Stimulated activated CD8-positive, alpha-beta memory T cell treated with anti-CD3 and anti-CD28 coated beads, Interleukin-4, amount 100 ng/mL, for 1 hour (primary cell): ENCODE measurements at places on chromosomes 3 and 15.

- no peak for DNase-seq
Observed at GRCh38 chr3:42691816-42692666, 6.7 kb downstream of the KLHL40 start.

GRCh38 chr3:7340795-7341194 lies 479.9 kb downstream of the GRM7 start:
- no peak for DNase-seq

DNA sequence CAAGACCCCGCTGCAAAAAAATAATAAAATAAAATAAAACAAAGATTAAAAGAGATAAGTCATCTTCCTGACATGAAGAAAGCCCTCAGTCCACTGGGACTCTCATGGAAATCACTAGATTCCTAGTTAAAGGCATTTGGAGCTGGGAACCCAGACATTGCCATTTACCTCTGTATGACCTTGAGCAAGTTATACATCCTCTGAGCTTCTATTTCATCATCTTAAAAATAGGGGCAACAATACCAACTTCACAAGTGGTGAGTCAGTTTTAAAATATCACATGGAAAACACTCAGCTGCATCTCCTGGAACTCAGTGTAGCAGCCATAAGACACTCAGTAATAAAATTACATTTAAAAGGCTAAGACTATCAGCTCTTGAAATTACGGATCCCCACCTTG lies 334.8 kb downstream of the ERC2 start:
- no peak for DNase-seq

DNA sequence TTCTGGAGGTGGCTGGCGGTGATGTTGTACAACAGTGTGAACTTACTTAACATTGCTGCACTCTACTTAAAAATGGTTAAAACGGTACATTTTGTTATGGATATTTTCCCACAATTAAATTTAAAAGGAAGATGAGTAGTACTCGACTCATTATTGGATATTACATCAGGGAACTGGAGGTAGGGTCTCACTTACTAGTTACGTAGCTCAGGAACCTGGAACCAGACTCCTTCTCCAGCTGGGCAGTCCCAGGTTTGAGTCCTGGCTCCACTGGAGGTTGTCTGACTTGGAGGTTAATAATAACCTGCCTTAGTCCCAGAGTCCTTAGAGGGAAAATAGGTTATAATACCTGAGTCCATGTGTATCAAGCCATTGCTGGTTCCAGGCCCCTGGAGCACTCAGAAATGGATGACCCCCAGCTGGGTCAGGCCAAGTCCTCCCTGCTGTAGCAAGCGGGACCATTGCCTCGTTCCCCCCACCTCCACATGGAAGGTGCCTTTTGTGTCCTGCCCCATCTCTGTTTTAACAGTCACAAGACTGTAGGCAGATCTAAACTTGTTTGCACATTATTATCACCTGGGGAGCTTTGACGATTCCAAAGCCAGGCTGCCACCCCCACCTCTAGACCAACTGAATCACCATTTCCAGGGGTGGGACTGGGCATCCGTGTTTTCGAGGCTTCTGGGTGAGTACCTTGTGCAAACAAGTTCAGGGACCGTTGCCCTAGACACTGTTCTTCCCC lies 126.6 kb downstream of the IGF1R start:
- DNase-seq = no peak

- no peak for DNase-seq
Observed at GRCh38 chr3:45573591-45573990, 21.0 kb upstream of the LIMD1 start.

GRCh38 chr3:134652886-134653630 lies 2.2 kb upstream of the KY start:
- DNase-seq = no peak

DNA sequence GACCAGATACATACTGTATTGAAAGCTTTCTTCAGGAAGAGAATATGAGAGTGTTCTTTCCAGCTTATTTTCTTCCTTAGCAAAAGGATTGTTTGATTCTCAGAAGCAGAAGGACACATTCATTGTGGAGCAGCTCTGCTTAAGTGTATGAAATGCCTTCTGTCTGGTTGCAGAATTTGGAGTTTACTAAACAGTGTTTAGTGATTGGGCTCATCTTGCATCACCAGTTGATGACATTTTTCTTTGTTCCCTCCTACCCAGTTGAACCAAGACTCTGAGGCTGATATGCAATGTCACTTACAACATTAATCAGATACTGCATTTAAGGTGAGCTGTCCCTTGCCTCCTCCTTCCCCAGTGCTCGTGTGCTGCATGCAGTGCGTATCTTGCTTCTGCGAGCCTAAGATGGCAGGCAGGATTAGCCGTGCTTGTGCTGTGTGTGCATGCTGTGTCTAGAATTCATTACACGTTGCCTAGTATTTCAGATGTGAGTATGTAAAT lies 18.4 kb downstream of the ZBTB38 start:
- DNase-seq = no peak

DNA sequence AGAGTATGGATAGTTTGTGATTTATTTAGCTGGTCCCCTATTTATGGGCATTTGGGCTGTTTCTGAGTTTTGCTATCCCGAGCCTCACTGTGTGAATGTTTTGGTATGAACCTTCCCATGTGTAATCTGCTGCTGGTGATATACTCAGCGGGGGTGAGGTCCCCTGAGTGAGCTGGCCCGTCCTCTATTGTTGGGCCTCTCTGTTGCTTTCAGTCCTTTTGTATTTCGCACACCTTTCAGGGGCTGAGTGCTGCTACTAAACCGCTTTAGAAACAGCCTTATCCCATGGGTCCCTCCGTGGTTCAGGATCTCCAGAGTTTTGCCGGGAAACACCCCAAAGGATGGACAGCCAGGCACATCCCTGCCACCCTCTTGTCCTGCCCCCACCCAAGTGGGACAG lies 94.5 kb downstream of the WNT7A start:
- no peak for DNase-seq

GRCh38 chr3:197023241-197023997 lies 6.2 kb downstream of the MELTF start:
- DNase-seq = no peak

GRCh38 chr3:112900113-112900512 lies 53.4 kb upstream of the CD200R1L start:
- no peak for DNase-seq

DNA sequence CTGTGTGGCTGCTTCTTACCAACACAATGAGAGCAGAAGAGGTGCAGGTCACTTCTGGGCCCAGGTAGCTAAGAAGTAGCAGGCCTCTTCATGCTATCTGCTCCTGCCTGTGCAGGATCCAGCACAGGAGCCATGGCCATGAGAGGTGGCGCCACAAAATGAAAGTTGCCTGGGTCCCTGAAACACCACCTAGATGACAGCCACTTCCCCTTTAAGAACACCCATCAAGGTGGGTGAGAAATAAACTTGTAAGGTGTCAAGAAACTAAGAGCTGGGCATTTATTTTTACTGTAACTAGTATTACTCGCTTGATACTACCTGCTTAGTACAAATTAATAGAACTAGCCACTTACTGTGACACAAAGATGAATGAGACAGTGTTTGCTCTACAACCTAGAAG lies 484.6 kb upstream of the TBL1XR1 start:
- DNase-seq = no peak

GRCh38 chr15:53808058-53808706 lies 48.7 kb upstream of the WDR72 start:
- no peak for DNase-seq
